Pancreas (tissue), 10 donors: ENCODE measurements at places on chromosomes 2 and 18. TPM values are rescaled to one million over a fixed set of nuclear protein-coding genes. Genes with fewer than 3 reads are reported as not detected.

ASTL gene
- total RNA-seq, result not detected

LDLRAD4 gene
- 14.0 TPM for total RNA-seq

SERPINB3 gene
- total RNA-seq, result not detected

UCN gene
- total RNA-seq, result 0.67 TPM

MYO5B gene
- 11.4 TPM for total RNA-seq

MTA3 gene
- 17.5 TPM for total RNA-seq

ZNF385B gene
- 0.37 TPM for total RNA-seq

HOXD12 gene
- total RNA-seq, result not detected

DCTN1 gene
- total RNA-seq, result 45.9 TPM

ATP6V1C2 gene
- 0.34 TPM for total RNA-seq

TMEM169 gene
- 0.49 TPM for total RNA-seq

APCDD1 gene
- total RNA-seq, result 26.0 TPM

AGFG1 gene
- 23.1 TPM for total RNA-seq

SERPINB8 gene
- total RNA-seq, result 3.9 TPM

DNAH7 gene
- 2.7 TPM for total RNA-seq

NOP58 gene
- total RNA-seq, result 28.8 TPM
